ENCODE measurements at places on chromosomes 7 and 10. TPM values are rescaled to one million over a fixed set of nuclear protein-coding genes. Genes with fewer than 3 reads are reported as not detected.

The SPDYE17 gene
- not detected for total RNA-seq

The MACROH2A2 gene
- 13.6 TPM for total RNA-seq

The SPDYE16 gene
- total RNA-seq = 0.17 TPM

The OR2A5 gene
- not detected for total RNA-seq

The UPK3BL1 gene
- 12.7 TPM for total RNA-seq
